Stimulated activated CD8-positive, alpha-beta memory T cell treated with anti-CD3 and anti-CD28 coated beads, Interleukin-2, amount 100 ng/mL, for 1 hour (primary cell): ENCODE measurements at places on chromosomes 2 and 18.

- no peak for DNase-seq
Observed at GRCh38 chr2:210534879-210535278, 21.5 kb upstream of the CPS1 start.

GRCh38 chr2:162282765-162283425 lies 35.6 kb downstream of the IFIH1 start:
- no peak for DNase-seq

DNA sequence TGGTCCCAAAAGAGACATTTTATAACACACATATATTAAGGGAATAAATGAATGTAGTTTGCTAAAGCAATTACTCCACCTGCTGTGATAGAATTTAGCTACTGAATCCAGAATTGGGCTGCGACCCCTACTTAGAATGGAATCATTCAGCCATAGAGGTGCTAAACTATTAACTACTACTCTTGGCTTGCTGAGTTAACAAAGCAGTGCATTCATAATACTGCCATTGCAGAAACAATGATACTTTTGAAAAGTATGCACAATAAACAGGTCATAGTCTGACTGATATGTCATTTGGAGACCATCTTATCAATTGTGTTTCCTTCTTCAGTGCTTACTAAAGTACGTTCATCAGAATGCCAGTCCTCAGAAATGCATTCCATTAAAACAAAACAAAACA lies 273.6 kb downstream of the PIEZO2 start:
- no peak for DNase-seq

GRCh38 chr2:125169022-125169763 lies 1144.1 kb downstream of the CNTNAP5 start:
- no peak for DNase-seq

DNA sequence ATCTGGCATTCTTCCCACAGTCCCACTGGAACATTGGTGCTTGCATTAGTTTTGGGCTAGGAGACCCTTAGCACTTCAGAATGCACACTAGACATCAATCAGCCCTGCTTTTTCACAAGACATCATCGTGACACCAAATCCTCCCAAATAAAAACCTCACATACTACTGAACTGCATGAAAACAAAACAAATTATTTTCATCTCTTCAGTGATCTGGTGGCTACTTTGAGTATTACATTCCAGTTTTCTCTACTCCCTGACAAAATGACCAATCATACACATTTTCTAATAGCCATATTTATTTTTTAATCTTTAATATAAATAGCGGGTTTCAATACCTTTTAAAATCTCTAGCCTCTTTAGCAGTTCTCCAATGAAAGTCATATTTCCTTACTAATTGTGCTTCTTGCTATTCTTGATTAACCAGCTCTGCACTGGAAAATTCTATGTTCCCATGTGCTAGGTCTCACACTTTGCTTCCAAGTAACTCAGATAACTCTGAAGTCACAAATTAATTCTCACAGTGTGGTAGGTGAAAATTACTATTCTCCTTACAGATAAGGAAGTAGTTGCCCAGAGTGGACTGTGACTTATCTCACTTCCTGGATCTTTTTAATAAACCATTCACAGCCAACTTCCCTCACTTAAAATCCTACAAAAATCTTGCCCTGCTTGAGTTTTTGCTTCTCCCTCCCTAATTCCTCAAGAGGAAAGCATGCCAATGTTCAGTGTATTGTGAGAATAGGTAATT lies 82.5 kb upstream of the EPB41L3 start:
- DNase-seq, result no peak

- DNase-seq, result no peak
Observed at GRCh38 chr18:31447530-31448191, at the start of gene DSG3. Gene DSG3, plus strand, starts transcription at chr18:31447741. Its CDS starts 137 bp downstream, at chr18:31447878.

GRCh38 chr2:143954186-143954585 lies 565.7 kb downstream of the ZEB2 start:
- no peak for DNase-seq

GRCh38 chr18:38576916-38577315 lies 1011.3 kb upstream of the CELF4 start:
- no peak for DNase-seq

- no peak for DNase-seq
Observed at GRCh38 chr2:71545572-71546274, 92.4 kb downstream of the DYSF start.
